Activated naive CD4-positive, alpha-beta T cell treated with anti-CD3 and anti-CD28 coated beads, Interleukin-2, amount 50 U/mL, for 16 hours (primary cell): ENCODE measurements at places on chromosomes 1 and 21.

DNA sequence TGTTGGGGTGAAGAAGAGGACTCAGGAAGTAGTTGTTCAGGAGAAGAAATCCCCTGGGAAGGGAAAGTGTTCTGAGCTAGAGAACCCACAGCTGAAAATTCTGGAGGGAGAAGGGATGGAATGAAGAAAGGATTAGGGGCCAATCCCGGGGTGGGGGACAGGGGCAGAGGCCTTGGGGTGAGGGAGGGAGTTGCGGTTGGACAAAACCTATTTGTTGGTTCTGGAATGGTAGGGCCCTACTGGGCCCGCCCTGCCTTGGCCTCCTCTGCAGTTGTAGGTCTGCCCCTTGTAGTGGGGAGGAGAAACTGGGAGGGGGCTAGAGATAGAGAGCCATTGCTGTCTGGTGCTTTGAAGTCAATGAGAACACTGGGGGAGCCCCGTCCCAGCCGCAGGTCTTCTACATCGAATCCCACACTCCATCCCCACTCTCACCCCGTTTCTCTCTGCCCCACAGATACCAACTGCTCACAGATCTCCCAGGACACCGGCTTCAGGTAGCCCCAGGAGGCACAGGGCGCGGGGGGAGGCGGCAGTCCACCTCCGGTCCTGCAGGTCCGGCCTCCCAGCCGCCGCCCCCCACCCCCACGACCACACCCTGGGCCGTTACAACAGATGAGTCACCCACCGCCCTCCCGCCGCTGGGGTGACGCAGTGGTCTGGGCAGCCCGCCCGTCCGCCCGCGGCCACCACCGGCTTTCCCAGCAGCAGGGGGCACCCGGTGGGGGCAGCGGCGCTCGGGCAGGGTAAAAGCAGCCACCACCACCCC is 1.1 kb downstream of the TAGLN2 start:
- DNase-seq = peak; percentile 54

DNA sequence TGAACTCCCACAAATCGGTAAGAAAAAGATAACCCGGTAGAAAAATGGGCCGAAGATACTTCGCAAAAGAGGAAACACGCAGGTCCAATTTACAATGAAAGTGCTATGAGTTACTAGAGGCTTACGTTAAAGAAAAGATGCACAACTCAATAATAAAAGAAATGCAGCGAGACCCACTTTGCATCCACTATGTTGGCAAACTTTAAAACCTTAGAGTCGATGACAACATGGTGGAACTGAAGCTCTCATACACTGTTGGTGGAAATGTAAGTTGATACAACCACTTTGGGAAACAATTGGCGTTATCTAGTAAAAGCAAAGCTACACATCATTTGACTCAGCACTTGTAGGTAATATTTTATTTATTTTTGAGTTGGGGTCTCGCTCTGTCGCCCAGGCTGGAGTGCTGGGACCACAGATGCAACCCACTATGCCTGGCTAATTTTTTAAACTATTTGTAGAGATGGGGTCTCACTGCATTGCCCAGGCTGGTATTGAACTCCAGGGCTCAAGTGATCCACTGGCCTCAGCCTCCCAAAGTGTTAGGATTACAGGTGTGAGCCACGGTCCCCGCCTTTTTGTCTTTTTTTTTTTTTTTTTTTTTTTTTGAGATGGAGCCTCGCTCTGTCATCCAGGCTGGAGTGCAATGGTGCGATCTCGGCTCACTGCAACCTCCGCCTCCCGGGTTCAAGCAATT is 696 bp upstream of the GPATCH3 start:
- no peak for DNase-seq

- no peak for DNase-seq
Observed at GRCh38 chr1:78918157-78918556, 88.4 kb downstream of the ADGRL4 start.

DNA sequence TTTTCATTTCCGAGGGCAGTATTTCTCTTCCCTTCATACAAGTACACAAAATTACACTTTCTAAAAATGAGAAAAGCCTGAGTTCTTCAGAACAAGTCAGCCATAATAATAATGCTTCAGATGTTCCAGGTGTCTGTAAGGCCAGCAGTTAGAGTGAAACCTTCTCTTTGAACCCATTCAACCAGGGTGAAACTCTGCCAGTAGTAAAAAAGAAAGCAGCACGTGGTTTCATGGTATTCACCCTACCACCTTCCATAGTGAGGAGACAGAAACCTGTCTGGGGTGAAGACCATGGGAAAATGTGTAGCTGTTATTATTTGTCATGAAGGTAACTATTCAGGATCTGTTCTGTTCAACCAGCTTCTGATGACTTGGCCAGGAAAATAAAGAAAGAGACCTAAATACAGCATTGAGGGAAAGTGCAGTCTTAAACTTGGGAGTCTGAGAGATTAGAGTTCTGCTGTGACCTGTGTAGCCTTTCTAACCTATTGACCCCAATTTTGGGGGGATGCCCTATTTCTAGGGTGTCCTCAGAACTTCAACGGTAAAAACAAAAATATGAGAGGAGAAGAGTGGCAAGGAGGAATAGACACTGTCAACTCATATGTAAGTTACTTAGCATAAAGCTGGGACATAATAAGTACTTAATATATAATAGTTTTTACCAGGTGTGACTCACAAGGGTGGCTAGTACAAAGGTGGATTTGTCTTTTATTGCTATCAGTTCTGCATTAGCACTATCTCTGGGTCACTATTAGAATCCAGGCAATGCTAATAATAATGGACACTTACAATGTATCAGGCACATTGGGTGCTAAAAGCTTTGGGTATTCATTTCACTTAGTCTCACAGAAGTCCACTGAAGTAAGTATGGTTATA is 70.0 kb upstream of the TNFSF4 start:
- no peak for DNase-seq

GRCh38 chr1:150115121-150115520 is 34.6 kb upstream of the PLEKHO1 start:
- no peak for DNase-seq

DNA sequence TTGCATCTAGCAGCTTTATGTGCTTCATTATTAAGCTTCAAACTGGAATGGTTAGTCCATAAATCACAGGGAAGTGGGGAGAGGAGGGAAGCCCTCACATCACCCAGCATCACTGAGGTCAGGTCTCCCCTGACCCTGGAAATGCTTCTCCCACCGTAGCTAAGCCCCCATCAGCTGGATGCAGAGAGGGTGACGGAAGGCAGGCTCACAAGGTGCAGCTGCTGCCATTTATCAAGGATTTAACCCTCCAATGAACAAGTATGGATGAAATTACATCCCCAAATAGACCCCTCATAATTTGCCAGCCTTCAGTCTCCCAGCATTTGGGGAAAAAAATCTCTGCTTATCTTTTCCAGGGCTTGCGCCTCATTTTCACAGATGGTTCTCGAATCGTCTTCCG is 60.8 kb downstream of the PGM1 start:
- no peak for DNase-seq

DNA sequence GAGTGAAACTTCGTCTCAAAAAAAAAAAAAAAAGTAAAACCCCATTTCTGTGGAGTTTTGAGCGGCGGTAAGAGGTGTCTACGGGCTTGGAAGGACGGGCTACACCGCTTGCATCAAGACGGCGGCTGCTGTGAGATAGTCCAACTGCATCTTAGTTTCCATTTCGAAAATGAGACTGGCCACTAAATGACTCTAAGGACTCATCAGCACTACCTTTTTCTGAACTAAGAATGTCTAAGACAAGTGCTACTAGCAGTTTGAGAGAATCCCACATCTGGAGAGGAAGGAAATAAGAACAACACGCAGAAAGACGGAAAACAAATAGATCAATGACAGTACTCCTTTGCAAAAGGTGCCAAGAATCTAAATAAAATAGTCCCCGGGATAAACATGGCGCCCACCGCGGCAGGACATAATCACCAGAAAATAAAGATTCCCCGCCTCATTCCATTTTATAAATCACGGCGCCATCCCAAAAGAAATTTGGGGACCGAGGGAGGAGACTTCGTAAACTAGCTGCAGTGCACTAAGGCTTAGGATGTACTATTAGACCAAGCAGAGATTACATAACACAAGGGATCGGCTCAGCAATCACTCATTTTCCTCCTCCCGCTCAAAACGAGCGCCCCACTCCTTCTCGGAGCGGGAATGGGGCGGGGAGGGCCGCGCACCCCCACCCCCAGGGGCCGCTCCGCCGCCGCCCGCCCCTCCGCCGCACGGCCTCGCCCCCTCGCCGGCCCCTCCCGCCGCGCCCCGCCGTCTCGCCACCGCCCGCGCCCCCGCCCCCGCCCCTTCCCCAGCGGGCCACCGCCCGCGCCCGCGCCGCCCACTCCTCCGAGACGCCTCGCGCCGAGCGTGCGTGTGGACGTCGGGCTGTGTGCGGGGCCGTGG is 1.1 kb downstream of the POGZ start:
- peak; percentile 68 for DNase-seq

DNA sequence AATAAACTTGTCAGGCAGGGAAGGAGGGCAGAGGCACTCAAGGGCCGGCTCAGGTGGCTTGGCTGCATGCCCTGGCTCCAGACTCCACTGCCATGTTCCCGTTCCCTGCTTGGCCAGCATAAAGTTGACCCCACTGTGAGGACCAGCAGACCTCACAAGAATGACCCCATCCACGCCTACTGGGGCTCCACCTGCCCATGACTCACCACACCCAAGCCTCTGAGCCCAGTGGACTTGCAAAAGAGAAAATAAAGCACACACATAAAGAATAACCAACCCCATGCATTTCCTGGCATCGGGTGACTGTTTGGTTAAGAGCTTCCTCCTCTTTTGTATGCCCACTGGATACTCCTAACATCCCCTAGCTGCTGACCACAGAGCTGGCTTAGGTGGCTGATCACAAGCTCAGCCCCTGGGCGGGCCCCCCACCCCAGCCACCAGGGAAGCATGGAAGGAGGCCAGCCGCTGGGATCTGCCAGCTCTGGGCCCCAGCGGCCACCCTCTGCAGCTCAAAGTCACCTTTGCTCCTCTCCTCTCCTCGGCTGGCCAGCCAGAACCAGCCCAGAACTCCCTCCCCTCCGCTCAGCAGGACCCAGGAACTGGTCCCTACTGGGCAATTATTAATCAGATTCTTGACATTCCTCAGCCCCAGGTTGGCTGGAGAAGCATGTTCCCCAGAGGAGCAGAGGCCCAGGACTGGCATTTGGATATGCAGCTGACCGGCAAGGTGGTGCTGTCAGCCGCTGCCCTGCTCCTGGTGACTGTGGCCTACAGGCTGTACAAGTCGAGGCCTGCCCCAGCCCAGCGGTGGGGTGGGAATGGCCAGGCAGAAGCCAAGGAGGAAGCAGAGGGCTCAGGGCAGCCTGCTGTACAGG is at the start of gene KLHDC7A:
KLHDC7A (plus strand) TSS at position 616 of the 875 bp plus-strand sequence; CDS start at position 668, 52 bp downstream.
- DNase-seq = no peak

- DNase-seq = no peak
Observed at GRCh38 chr21:31829736-31830472, 42.9 kb upstream of the HUNK start.

DNA sequence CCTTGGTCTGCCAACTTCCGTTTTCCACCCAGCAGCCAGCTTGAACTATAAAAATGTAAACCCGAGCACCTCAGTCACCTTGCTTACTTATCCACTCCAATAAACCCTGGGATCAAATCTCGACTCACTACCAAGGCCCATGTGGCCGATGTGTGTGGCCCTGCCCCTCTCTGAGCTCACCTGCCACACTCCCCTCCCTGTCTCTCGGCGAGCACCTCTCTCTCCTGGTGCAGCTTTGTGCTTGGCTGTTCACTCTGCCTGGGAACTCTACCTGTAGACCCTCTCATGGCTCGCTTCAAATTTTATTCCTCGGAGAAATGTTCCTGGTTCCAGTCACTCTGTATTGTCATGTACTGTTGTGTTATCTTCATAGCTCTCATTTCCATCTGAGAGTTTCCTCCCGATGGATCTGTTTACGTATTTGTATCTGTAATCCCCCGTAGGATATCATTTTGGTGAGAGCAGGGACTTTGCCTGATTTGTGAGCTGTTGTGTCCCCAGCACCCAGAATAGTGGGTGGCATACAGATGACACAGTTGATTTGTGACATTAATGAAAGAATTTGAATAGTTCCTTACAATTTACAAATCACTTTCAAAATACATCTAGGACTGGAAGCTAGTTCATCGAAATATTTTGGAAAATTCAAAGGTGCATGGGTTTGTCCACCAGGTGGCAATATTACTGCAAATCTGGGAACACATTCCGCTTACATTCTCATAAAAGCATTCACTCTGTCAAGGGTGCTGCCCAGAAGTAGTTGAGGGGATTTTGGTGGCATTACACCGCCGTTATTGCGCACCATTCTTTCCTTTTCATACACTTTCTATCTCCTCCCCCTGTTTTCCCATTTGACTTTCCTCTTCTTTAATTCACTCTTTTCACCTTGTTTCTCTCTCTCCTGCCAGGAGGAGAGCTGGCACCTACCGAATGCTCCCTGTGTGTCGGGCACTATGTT is 95.3 kb downstream of the ABCA4 start:
- no peak for DNase-seq

DNA sequence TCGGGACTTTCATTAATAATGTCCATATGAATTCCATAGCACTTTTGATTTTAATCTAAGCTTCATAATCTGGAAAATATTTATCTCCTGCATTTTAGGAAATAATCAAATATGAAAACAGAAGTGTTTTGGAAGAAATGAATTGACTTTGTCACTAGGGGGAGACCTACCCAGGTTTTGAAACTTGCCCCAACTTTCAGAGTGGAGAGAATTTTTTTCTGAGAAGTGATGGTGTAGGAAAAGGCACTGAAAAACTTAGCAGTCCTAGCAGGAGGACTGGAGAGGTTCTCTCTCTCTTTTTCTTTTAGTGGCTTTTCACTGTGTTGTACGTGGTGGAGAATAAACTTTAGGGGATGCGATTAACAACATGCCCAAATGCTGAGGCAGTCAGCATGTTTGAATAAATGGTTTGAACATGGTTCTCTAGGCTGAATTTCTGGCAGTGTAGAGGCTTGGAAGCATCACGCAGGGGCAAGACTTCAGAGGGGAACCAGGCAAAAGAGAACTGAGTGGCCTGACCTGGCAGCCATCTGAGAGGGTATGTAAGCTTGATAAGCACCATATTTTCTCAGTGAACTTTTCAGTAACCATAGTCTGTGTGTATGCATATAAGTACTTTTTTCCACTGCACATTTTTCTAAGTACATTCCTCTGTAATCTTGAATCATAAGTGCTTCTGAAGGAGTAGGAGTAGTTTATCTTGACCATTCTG is 68.3 kb upstream of the NEK7 start:
- no peak for DNase-seq

DNA sequence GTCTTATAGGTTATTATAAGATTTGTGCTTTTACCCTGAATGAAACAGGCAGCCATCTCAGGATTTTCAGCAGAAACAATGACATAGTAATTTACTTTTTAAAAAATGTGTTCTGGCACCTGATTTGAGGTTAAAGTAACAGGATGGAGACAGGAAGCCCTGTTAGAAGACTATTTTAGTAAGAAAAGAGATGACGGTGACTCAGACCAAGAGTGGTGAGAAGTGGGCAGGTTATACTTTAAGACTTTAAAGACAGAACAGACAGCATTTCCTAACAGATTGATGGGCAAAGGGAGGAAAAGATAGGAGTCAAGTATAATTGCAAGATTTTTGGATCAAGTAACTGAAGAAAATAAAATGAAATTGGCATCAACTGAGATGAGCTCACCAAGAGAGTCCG is 436.8 kb upstream of the NR5A2 start:
- DNase-seq = no peak
